ENCODE measurements at places on chromosomes 12 and 14.

DNA sequence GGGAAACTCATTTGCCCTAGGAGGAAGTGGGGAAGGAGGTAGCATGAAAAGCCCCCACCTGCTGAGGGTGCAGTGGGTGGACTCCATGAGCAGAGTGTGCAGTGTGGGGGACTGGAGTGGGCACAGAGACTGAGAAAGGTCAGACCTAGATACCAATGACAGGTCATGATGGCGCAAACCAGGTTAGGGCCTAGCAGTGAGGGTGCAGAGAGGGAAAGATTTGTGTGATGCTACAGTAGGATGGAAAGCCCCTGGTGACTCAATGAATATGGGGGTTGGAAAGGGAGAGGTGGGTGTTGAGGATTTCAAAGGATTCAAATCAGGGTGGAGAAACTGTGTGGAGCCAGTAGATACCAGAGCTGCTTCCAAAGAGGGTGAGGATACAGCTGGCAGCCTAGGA lies 319.2 kb downstream of the DPF3 start:
- no peak for DNase-seq

- no peak for DNase-seq
These were observed 3.2 kb downstream of the PPP1R1A start for GRCh38 chr12:54585243-54585642.

DNA sequence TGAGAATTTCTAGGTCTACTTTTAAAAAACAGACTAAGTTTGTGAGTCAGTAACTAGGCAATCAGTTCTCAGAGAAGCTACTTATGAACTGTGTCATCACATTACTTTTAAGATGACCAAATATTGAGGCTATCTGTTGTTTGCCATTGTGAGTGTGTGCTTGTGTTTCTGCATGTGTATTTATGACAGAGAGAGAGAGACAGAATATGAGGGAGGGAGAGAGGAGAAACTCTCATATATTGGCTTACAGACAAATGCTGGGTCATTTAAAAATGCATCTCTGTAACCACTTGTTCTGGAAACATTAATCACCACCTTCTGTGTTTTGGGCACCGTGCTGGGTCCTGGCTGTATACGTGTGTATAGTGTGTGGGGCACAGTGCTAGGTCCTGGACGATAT lies 161.5 kb upstream of the FRMD6 start:
- DNase-seq, result no peak

GRCh38 chr14:89187501-89187900 lies 229.5 kb downstream of the FOXN3 start:
- no peak for DNase-seq

GRCh38 chr14:22850944-22851764 lies 14.8 kb downstream of the MMP14 start:
- DNase-seq, result no peak

DNA sequence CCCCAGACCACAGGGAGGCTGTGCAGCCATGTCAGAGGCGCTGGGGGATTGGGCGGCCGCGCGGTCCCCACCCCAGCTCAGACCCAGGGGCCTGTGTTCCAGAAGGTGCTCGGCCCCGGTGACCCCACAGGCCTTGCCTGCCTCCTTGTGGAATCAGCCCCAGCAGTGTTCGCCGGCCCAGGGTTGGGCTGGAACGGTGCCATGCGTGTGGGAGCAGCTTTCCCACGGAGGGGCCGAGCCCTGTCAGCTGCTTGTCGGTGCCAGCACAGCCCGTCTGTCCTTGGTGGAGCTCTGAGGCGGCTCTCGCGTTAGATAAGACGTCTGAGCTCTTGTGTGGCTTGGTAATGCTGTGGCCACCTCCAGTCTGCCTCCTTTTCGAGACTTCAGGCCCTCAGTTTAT lies 8.5 kb downstream of the ZFYVE21 start:
- DNase-seq, result no peak

DNA sequence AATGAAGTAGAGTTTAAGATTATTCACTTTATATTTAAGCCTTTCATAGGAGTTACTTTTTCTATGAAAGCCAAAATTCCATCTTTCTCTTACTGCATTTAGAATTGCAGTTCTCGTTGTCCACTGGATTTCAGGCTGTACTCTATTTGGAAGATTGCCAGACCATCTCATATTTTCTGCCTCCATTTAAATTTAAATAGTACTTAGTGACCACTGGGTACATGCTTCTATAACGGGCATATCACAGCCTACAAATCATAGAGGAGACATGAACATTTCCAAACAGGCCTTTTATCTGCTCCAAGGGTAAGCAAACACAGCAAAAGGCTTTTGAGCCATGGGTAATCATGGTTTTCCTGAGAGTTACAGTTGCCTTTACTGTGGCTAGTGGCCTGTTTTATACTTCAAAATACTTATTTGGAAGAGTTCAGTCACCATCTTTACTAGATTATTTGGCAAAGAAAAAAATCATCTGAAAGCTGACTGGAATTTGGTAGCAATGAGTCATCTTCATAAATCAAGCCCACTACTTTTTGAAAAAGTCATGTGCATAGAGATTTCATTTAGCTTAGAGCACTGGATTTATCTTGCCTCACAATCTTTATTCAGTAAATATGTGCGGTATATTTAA lies 15.7 kb downstream of the ANO6 start:
- peak; percentile 63 for DNase-seq

DNA sequence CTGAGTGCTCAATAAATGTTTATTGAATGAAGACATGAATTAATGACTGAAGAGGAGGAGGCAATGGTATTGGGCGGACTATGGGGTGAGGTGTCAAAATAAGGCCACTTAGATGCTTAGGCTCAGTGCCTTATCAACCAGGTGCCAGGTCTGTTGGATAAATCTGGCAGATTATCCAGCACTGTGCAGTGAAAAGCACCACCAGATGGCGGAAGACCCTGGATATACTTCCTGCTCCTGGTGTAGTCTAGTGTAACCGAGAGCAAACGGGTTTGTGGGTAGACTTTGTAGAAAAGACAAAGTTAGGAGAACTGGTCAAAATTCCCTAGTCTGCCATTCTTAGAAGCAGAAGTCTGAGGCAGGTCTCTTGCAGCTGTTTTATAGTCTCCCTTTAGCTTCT lies 306.3 kb downstream of the ATP23 start:
- peak; percentile 49 for DNase-seq

DNA sequence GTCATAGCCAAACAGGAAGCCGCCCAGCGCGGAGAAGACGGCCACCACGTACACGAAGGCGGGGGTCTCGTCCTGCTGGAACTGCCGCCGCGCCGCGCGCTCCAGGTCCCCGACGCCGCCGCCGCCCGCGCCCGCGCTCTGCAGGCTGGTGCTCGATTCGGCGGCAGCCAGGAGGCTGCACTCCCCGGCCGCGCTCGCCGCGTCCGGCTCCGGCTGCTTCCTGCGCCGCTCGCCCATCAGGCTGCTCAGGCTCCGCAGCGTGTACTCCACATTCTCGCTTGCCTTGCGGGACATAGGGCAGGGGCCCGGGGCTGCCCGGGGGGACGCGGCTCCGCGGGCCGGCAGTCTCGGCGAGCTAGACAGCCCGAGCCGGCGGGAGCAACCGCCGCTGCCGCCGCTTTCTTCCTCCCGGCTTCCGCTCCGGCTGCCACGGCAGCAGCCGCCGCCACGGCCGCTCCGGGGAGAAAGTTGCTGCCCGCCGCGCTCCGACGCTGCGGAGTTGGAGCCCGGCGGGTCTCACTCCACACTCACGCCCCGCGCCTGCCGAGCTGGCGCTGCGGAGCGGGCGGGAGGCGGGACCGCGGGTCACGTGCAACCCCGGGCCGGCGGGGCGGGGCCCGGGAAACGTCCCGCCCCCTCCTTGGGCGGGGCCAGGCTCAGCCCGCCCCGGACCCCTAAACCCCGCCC lies at the start of gene SLC2A13:
SLC2A13 (minus strand) TSS at position 567 of the 687 bp plus-strand sequence; CDS start at position 294, 273 bp downstream.
- DNase-seq, result peak; percentile 82

GRCh38 chr12:100481021-100481420 lies 7.4 kb downstream of the NR1H4 start:
- DNase-seq, result no peak

DNA sequence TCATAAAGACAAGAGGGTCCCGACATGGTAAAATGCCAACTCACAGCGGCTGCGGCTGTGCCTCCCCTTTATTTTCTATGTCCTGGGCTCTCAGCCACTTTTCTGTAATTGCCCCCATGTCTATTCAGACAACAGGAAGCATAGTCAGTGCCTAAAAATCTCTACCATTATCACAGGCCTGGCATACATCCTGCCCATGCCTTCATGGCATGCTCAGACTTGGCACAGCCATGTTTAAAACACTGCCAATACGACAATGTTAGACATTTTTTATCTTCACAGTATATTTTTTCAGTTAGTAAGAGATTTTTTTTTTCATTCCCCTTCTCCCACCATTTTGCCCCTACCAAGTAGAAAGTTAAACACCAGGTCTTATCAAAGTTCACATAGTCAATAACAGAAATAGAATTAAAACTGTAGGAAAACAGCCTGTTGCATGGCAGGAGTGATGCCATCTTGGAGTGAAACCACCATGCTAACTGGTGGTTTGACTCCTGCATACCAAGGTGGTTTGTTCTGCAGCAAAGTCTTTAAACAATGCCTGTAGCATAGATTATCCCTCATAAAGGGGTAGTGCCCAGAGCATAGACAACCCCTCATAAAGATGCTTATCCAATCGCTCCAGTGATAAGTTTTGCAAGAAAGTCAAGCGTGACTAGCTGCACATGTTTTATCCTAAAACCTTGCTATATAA lies 18.9 kb upstream of the CERS5 start:
- DNase-seq, result peak; percentile 9

GRCh38 chr12:12561371-12562015 lies 1.2 kb downstream of the DUSP16 start:
- peak; percentile 67 for DNase-seq

GRCh38 chr14:79175671-79176070 lies 1005.5 kb downstream of the NRXN3 start:
- no peak for DNase-seq

DNA sequence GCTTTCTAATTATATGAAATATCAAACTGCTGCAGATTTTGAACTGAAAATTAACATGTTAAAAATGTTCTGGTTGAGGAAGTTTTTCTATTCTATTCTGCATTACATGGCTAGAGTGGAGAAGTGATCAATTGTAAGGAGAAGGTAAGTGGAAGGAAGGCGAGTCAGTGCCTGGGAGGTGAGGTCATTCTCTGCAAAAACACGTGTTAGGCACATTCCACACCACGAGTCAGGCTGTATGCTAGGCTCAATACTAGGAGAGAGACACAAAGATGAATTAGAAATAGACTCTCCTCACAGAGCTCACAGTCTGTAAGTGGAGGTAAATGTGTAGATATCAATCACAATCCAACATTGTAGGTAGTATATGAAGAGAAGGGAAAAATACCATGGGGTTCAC lies 194.1 kb downstream of the NOVA1 start:
- no peak for DNase-seq

GRCh38 chr14:37869633-37870032 lies 274.2 kb downstream of the TTC6 start:
- peak; percentile 81 for DNase-seq

DNA sequence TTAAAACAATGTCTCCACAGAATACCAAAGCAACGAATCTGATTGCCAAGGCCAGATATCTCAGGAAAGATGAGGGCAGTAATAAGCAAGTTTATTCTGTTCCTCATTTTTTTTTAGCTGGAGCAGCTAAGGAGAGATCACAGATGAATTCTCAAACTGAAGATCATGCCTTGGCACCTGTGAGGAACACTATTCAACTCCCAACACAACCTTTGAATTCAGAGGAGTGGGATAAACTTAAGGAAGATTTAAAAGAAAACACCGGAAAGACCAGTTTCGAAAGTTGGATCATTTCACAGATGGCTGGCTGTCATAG lies 994 bp downstream of the PRORP start:
- no peak for DNase-seq

DNA sequence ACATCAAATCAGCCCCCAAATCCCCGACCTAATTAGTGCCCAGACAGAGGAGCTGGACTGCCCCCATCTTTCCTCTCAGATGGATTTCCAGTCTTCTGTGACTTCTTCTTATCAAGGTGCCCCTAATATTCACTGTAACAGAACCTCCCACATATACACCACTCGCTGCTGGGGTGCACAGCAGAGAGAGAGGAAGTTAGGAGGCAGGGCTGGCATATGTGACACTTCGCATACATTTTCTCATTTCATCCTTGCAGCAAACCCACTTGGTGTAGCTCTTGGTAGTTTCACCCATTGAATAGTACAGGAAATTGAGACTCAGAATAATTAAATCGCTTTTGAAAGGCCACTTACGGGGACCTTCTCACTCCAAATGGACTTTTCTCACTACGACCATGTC lies 56.5 kb upstream of the CCND2 start:
- no peak for DNase-seq

- DNase-seq, result peak; percentile 88
These were observed 48.6 kb downstream of the AP5M1 start for GRCh38 chr14:57317248-57317833.

DNA sequence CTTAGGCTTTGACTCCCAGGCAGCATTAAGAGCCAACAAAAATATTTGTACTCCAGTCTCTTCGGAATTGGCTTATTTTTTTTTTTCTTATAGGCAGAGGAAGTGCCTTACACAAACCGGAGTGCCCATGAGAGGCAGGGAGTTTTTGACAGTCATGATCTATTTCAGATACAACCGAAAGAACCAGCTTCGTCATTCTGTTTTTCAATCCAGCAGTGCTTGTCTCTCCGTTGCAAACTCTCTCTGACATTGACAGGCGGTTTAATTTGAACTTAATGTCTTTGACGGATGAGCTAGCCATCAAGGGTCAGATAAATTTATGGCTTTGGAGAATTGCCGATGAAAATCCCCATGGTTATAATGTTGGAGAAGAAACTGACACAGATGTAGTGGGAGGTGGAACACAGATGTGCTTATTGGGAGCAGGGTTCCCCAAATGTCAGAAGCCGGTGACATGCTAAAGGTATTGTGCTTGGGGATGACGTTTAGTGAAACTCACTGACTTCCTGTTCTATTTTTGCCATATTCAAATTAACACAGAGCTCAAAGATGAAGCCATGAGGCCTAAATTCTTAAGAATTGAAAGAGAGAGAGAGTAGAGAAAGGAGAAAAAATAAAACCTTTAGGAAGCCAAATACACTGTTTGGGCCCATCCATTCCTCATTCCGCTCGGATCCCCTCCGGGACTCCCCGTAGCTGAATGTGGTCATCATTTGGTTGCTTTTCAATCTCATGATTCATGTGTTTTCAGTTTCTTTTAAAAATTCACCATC lies 59.7 kb downstream of the PLXNC1 start:
- DNase-seq, result no peak

DNA sequence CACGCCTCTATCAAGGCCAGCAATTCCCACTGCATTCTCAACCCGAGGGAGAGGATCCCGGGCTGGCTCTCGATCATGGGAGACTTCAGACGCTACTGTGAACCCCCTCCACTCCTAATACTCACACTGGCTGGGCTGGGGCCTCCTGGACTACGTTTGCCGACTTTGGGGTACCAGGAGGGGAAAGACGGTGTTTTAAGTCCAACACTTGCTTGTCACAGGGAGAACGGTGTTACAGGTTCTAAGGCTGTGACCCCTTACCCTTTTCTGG lies 463 bp downstream of the NACA start:
- peak; percentile 69 for DNase-seq

- DNase-seq, result peak; percentile 77
These were observed 45.8 kb downstream of the CCER1 start for GRCh38 chr12:90909069-90909770.

- DNase-seq, result no peak
These were observed 8.1 kb downstream of the TTC9 start for GRCh38 chr14:70649803-70650202.
